ENCODE measurements at places on chromosomes 1 and 21.
A peak's percentile ranks its signal among the peaks of the same experiment; 100 is the strongest.

GRCh38 chr1:109531826-109532364, 7.8 kb upstream of the GPR61 start:
- DNase-seq = no peak

DNA sequence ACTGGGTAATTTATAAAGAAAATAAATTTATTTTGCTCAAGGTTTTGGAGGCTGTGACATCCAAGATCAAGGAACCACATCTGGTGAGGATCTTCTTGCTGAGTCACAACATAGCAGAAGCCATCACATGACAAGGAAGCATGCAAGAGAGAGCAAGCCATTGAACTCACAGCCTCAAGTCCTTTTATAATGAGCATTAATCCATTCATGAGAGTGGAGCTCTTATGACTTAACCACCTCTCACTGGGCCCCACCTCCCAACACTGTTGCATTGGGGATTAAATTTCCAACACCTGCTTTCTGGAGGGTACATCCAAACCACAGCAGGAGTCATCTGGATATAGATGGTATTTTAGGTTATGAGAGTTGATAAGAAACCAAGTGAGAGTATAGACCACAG, 20.6 kb upstream of the EGLN1 start:
- no peak for DNase-seq

DNA sequence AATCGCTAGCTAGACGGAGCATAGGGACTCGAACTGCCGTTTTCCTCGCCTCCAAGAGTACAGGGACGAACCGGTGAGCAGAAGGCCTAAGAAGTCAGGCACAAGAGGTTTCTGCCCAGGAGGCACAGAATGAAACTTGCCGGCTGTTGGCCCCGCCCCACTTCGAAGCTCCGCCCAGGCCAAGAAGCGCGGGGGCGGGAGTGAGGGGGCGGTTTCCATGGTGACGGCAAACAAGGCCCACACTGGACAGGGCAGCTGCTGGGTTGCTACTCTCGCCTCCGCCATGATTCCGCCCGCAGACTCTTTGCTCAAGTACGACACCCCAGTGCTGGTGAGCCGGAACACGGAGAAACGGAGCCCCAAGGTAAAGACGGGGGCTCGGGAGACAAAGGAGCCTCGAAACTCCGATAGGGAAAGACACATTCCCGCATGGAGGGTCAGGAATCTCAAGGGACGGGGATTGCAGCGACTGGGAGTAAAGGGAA, at the start of gene DNALI1:
Gene DNALI1 (plus strand): TSS at position 229 of the 485 bp plus-strand sequence. CDS start 55 bp downstream, at position 284.
- DNase-seq = peak; percentile 94

- DNase-seq = no peak
Measured at GRCh38 chr1:201515895-201516294, 9.0 kb upstream of the CSRP1 start.

GRCh38 chr1:228178737-228179684, 13.4 kb downstream of the IBA57 start:
- peak; percentile 61 for DNase-seq

DNA sequence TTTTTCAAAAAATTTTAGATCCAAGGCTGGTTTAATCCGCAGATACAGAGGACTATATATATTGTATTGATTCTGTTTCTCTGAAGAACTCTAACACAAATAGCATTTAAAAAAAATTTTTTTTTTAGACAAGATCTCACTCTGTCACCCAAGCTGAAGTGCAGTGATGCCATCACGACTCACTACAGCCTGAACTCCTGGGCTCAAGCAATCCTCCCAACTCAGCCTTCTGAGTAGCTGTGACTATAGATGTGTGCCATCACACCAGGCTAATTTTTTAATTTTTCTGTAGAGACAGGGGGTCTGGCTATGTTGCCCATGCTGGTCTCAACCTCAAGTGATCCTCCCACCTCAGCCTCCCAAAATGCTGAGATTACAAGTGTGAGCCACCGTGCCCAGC, 3.0 kb downstream of the ANKRD45 start:
- DNase-seq = no peak

GRCh38 chr1:201686714-201687455, 142.1 kb upstream of the IPO9 start:
- DNase-seq = no peak

DNA sequence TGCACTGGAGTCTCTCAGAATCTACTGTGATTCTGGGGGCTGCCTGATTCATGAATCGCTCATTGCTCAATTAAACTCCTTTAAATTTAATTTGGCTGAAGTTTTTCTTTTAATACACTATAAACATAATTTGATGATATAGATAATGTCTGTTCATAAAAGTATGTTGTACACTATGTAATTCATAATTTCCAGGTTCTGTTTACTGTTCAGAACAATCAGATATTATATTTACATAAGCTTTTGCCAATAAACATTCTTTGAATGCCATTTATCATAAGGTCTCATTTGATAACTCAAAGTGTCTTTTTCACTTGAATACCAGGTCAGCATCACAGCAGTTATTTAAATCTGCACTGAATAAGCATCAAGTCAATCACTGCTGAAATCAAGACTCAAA, 39.6 kb downstream of the PIGK start:
- no peak for DNase-seq
